ENCODE measurements at places on chromosomes 3 and 15. TPM values are rescaled to one million over a fixed set of nuclear protein-coding genes. Genes with fewer than 3 reads are reported as not detected.

- no peaks in the 10 kb centered on the region for H3K27me3 ChIP-seq
- no peaks in the 10 kb centered on the region for H3K4me1 ChIP-seq
- no peak overlapping the region for H3K27ac ChIP-seq
- H3K4me3 ChIP-seq = no peak overlapping the region
- H3K36me3 ChIP-seq = no peaks in the 10 kb centered on the region
These were observed 2.0 kb upstream of the CILP start for GRCh38 chr15:65213241-65213640.

The ECE2 gene
- not detected for total RNA-seq

DNA sequence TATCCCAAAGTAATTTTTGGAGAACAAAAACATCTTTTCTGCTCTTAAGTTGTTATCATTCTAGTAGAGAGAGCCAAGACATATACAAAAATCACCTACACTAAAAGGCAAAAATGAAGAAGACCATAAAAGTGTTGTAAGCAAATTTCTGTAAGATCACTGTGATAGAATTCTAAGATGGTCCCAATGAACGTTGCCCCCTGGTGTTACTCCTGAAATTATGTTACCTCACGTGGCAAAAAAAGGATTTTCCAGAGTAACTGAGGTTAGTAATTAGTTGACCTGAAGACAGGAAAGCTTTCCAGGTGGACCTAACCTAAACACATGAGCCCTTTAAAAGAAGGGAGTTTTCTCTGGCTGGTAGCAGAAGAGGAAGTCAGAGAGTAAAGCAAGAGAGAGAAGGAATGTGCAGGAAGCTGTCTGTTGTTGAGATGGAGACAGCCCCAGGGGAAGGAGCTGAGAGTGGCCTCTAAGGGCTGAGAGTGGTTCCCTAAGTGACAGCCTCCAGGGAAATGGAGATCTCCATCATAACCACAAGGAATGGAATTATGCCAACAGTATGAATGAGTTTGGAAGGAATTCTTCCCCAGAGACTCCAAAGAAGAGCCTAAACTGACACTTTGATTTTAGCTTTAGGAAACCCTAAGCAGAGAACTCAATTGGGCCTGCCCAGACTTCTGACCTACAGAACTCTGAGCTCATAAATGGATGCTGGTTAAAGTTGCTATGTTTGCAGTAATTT, 205.9 kb downstream of the CD47 start:
- no peaks in the 10 kb centered on the region for H3K36me3 ChIP-seq
- H3K27ac ChIP-seq = no peak overlapping the region
- no peak overlapping the region for H3K4me3 ChIP-seq
- DNase-seq = no peak

DNA sequence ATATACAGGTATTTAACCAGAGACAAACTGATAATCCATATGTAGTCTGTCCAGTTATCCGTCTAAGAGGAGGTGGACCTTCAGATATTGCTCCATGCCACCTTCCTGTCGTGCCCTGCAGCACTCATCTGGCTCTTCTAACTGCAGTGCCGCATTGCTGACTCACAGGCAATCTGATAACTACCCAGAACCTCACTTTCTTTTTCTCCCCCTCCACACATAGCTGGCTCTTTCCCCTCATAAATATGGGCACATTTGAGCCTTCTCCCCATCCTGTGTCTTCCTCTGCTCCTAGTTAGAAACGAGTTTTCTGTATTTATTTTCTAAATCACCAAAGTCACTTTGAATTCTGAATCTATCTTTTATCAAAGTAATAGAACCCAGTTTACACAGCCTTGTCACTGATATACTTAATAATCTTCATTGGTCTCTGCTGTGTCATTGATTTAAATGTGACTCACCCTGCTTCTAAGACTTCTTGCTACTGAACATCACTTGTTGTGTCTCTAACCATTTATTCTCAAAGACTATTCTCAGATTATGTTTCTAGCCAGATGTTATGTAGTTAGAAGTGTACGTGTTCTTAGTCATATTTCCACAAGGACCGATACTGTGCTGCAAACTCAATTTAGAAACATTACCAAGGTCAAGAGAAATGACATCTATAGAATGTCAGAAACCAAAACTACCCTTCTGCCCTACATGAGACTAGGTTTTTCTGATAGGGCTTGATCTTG, 17.4 kb upstream of the KCNMB2 start:
- H3K4me3 ChIP-seq = no peak overlapping the region
- H3K4me1 ChIP-seq = no peaks in the 10 kb centered on the region
- no peak overlapping the region for H3K27ac ChIP-seq
- H3K36me3 ChIP-seq = no peaks in the 10 kb centered on the region
- no peak for DNase-seq
- H3K27me3 ChIP-seq = no peaks in the 10 kb centered on the region

The TRIM42 gene
- total RNA-seq = not detected

GRCh38 chr15:85480923-85481322, 100.5 kb downstream of the AKAP13 start:
- peaks cover 48% of the 10 kb centered on the region for H3K4me1 ChIP-seq
- no peaks in the 10 kb centered on the region for H3K36me3 ChIP-seq
- H3K27ac ChIP-seq = no peak overlapping the region
- no peaks in the 10 kb centered on the region for H3K27me3 ChIP-seq
- no peak for DNase-seq

GRCh38 chr15:100867433-100867832, 12.2 kb upstream of the ALDH1A3 start:
- no peaks in the 10 kb centered on the region for H3K36me3 ChIP-seq
- no peak for DNase-seq
- no peaks in the 10 kb centered on the region for H3K27me3 ChIP-seq
- no peak overlapping the region for H3K27ac ChIP-seq
- H3K4me3 ChIP-seq = no peak overlapping the region

- no peak for DNase-seq
- H3K4me1 ChIP-seq = peaks cover 7% of the 10 kb centered on the region
- no peak overlapping the region for H3K27ac ChIP-seq
- H3K36me3 ChIP-seq = no peaks in the 10 kb centered on the region
- no peaks in the 10 kb centered on the region for H3K27me3 ChIP-seq
These were observed 70.5 kb downstream of the FEM1B start for GRCh38 chr15:68348081-68348480.

DNA sequence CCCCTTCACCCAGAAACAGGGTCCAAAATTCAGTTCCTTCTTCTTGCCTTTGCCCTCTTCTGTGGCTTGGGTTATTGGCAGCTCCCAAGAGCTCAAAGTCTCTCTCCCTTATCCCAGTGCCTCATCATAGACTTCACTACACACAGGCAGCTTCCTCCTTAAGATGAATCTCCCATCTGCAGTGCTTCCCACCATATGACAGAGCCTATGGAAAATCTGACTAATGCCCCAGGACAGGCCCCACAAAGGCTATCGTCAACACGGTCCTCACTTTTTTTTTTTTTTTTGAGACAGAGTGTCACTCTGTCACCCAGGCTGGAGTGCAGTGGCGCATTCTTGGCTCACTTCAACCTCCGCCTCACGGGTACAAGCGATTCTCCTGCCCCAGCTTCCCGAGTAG, 194.1 kb downstream of the MEX3B start:
- no peak overlapping the region for H3K27ac ChIP-seq
- no peaks in the 10 kb centered on the region for H3K36me3 ChIP-seq
- DNase-seq = no peak
- H3K4me1 ChIP-seq = no peaks in the 10 kb centered on the region
- H3K4me3 ChIP-seq = no peak overlapping the region
- no peaks in the 10 kb centered on the region for H3K27me3 ChIP-seq

DNA sequence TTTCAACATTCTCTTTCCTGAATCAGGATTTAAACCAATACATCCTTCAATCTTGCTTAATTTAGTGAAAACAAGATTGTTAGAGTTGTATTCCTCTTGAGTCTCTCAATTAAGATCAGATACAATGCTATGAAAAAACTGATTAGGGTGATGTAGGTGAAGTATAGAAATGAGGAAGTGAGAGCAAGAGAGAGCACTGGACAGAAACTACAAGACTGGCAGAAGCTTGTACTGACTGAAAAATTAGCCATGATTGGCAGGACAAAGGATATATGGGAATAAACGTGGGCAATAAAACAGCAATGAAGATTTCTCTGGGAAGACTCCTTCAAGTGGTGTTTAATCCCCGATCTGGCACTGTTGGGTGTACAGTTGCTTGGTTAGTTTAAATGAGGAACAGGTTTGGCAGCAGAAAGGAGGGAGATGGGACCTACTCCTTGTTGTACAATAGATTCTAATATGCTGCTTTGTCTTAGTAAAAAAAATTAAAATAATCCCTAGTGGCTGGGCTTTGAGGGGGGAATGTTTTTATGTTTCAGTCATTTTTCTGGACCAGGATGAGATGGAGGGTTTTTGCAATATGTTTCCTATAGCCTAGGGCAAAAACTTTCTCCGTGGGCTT, 252.7 kb downstream of the SLC9A9 start:
- H3K4me1 ChIP-seq = peaks cover 6% of the 10 kb centered on the region
- no peak overlapping the region for H3K4me3 ChIP-seq
- no peaks in the 10 kb centered on the region for H3K27me3 ChIP-seq
- H3K27ac ChIP-seq = no peak overlapping the region
- no peak for DNase-seq

The ZPLD1 gene
- total RNA-seq = not detected

The MEGF11 gene
- total RNA-seq = not detected

The COX17 gene
- total RNA-seq = 47.8 TPM

The ARGFX gene
- total RNA-seq = not detected

The STXBP5L gene
- not detected for total RNA-seq

The HYKK gene
- total RNA-seq = 1.8 TPM

The CHST13 gene
- total RNA-seq = 3.2 TPM

- peak overlapping the region; percentile 6 for H3K27ac ChIP-seq
- peaks cover 16% of the 10 kb centered on the region for H3K4me1 ChIP-seq
- H3K36me3 ChIP-seq = peaks cover 15% of the 10 kb centered on the region
These were observed 342.0 kb upstream of the CTDSPL start for GRCh38 chr3:37519661-37520060.

The GOLGA6D gene
- not detected for total RNA-seq

GRCh38 chr3:153385343-153385742, 223.3 kb downstream of the RAP2B start:
- H3K27me3 ChIP-seq = no peaks in the 10 kb centered on the region
- H3K27ac ChIP-seq = no peak overlapping the region
- H3K4me1 ChIP-seq = no peaks in the 10 kb centered on the region
- H3K4me3 ChIP-seq = no peak overlapping the region
- H3K36me3 ChIP-seq = no peaks in the 10 kb centered on the region
- no peak for DNase-seq

- H3K27me3 ChIP-seq = no peaks in the 10 kb centered on the region
- H3K27ac ChIP-seq = no peak overlapping the region
- H3K36me3 ChIP-seq = no peaks in the 10 kb centered on the region
- no peak overlapping the region for H3K4me3 ChIP-seq
- no peak for DNase-seq
These were observed 17.5 kb upstream of the NMD3 start for GRCh38 chr3:161203485-161204098.

DNA sequence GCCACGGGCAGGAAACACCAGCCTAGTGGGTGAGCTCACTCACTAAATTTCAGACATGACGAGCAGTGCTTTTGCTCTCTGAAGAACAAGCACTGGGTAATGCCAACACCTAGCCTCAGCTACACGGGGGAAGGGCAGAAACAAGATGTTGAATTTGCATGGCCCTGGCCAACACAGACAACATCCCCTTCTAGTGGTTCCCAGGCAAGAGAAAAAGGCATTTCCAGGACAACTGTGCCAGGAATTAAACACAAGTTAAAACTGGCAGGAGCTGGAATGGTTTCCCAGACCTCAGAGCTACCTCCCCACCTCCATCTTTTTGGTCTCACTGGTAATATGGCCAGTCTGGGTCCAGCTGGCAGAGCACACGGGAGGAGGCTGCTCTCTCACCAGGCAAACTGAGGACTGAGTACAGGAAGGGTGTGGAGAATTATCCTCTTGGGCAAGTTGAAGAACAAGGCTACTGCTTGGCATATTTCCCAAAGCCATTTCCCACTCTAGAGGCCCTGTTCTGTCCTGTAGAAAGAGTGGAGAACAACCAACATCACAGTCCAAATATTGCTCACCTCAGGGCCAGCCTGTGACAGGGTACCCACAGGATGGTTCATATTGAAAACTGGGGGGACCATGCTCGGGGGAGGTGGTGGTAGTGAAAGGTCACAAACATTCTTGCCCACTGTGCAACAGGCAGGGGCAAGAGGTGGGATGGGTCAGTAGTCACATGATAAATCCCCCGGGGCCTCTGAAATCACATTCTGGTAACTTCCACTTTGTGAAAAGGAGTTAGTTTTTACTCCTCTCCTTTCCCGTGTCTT, 26.5 kb downstream of the TSPAN3 start:
- H3K4me3 ChIP-seq = no peak overlapping the region
- peak overlapping the region; percentile 24 for H3K27ac ChIP-seq

The PAK6 gene
- 2.0 TPM for total RNA-seq

DNA sequence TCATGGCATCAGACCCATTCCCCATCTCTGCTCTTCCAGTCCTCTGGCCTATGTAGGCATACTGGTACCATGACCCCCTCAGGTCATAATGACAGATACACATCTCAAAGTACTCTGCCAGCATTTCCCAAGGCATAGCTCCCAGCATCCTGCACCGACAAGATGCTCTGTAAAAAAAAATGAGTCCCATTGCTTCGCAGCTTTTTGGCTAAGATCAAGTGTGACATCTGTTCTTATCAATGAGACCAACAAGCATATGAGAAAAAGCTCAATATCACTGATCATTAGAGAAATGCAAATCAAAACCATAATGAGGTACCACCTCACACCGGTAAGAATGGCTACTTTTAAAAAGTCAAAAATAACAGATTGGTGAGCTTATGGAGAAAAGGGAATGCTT, 463.9 kb upstream of the PROK2 start:
- no peak for DNase-seq
- no peak overlapping the region for H3K27ac ChIP-seq
- no peaks in the 10 kb centered on the region for H3K27me3 ChIP-seq
- H3K4me1 ChIP-seq = peaks cover 14% of the 10 kb centered on the region

DNA sequence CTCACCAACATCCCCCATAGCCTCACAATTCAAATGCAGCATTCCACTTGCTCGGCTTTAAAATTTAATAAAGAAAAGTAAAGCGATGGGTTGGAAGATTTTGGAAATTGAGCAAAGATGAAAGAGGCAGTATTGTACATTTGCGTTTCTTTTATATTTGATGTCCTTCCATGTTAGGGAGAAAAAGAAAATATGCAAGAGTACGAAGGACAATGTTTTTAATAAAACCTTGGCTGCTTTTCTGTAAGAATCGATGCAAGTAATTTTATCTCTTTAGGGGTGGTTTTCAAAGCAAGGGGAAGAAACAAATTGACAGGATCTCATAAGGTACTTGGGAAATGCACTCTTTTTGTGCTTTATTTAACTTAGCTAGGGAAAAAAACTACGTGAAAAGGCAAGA, 61.8 kb upstream of the TSC22D2 start:
- H3K4me1 ChIP-seq = no peaks in the 10 kb centered on the region
- no peak overlapping the region for H3K27ac ChIP-seq
- no peak for DNase-seq
- no peak overlapping the region for H3K4me3 ChIP-seq

The ATP13A4 gene
- 8.2 TPM for total RNA-seq

GRCh38 chr3:145739926-145740325, 421.1 kb downstream of the PLOD2 start:
- no peaks in the 10 kb centered on the region for H3K27me3 ChIP-seq
- H3K36me3 ChIP-seq = no peaks in the 10 kb centered on the region
- DNase-seq = no peak
- H3K4me3 ChIP-seq = no peak overlapping the region
